ENCODE measurements at places on chromosomes 5 and 9.

DNA sequence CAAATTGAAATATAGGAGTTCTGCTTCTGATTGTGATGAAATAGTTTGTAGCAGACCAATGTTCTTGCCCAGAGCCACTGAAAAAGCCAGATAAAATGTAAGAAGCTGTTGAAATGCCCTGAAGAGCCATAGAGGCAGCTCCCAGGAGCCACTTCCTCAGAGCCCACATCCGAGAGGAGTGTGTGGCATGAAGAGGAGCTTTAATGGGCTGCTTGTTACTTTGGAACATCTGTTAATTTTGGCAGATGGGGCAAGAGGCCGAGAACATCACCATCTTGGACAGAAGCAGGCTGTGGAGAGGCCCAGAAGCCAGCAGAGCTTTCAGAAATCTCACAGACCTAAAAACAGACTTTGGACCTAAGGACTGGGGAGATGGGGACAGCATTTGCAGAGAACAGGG is 370.8 kb downstream of the GADD45G start:
- DNase-seq: no peak

GRCh38 chr9:125436613-125437443 is 175.2 kb downstream of the GAPVD1 start:
- no peak for DNase-seq

DNA sequence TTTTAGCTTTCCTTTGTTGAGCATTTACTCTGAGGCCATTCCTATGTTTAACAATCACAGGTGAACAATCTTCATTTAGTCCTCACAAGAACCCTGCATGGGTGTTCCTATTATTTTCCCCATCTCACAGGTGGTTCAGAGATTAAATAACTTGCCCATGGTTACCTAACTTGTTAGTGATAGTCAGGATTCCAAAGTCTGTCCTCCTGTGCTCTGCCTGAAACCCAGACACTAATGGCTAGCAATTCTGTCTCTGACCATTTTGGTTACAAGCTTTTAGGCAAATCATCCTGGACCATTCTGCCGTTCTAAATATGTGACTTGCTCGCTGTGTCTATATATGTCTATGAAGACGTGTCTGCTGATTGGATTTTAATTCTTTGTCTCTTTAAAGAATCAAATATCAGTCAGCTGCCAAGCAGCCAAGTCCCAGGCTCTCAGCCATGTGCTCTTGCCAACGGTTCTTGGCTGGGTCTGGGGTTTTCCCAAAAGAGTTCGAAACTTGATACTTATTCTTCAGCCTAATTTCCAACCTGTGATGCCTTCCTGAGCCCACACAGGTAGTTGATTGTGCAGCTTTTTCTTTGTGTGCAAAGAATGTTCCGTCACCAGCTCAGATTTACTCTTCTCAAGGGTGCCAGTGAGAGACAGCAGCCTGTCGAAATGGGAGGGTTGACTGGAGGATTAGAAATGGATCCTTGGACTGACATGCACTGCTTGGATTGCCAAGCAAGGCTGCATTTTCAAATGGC is 121.7 kb downstream of the NREP start:
- peak; percentile 42 for DNase-seq

DNA sequence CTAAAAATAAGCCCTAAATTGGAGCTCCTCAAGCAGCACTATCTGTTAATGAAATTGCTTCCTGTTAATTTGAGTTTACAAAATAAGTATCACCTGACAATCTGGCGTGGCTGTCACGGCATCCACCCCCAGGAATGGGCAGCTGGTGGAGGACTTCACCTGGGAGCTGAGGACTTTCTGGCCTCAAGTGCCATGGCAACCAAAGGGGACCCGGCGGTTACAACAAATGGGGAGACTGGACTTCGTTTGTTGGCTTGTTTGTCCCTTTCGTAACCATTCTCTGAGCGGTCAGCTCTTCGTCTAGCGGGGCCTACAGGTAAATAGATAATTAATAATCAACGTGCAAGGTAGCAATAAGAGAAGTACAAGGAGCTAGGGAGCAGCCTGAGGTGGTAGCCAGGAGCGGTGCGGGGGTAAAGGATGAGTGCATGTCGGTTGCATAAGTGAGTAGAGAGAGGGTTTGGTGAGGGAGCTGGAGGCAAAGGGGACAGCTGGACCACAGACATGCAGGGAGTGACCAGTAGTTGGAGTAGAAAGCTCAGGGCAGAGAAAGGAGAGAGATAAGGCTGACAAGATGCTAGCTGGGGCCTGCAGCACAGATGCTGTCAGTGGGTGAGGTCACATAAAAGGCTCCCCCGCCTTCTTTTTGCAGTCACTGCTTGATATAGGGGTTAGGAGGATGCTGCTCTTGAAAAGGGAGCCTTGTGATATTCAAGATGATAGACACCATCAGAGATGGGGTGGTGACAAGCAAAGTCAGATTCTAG is 62.5 kb downstream of the HSPA4 start:
- no peak for DNase-seq

DNA sequence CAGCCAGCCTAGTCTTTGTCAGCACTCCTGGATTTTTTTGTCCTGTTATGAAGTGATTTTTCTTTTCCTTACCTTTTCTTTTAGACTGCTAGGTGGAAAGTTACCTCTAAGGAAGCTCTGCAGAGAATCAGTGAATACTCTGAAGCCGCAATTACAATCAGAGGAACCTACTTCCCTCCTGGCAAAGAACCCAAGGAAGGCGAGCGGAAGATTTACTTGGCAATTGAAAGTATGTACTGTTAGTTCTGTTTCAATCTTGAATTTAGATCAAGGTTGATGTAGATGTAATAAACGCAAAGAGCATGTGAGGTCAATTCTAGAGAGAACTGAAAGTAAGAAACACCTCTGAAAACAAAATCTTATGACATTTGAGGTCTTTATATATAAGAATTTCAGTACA is 27.0 kb upstream of the C5orf24 start:
- no peak for DNase-seq

GRCh38 chr5:16528382-16529110 is 62.9 kb upstream of the ZNF622 start:
- DNase-seq: no peak

DNA sequence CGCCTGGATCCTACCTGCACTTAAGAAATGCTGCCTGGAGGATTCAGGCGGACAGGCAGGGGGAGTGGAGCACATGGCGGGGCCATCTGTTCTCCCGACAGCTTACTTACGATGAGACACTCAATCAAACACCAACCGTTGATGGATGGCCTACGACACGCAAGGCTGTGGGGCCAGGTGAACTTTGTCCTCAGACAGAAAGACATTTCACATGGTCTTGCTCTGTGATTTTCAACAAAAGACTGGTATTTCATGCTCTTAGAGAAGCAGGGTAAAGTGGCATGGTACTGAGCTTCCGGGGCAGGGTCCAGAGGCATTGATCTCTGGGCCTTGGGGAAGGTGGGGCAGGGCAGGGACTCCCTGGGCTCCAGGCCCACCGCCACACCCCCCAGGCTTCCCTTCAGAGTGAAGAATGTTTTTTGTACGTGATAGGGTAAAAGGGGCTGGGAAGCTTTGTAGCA is 9.1 kb upstream of the OLFM1 start:
- DNase-seq: no peak

GRCh38 chr5:11903121-11903613 is 1.1 kb downstream of the CTNND2 start:
- DNase-seq: no peak

- DNase-seq: no peak
These were observed 45.3 kb downstream of the STOM start for GRCh38 chr9:121324755-121325154.

DNA sequence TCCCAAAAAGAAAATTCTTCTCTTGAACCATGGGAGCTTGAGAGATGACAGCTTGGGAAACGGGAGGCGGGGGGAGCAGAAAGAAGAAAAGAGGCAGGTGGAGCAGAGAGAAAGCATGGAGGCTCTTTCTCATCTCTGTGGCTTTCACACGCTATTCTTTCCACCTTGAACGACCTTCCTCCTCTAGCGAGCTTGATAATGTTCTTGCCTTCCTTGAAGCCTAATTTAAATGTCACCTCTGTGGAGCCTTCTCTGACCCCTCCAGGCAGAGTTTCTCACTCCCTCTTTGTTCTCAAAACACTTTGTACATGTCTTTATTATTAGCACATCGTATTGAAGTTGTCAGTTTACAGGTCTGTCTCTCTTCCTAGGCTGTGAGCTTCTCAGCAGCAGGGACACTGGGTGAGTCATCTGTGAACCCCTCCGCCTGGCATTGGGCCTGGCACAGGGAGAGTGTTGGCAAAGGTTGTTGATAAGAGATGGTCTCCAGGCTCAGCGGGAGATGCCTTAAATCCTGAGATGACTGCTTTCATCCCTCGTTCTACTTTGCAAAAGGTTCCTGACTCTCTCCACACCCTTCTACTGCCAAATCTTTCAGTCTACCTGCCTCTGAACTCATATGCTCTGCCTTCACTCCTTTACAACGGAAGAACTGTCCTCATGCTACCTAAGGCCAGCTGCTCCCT is 14.1 kb upstream of the STRBP start:
- no peak for DNase-seq

GRCh38 chr5:174310243-174310642 is 264.7 kb downstream of the NSG2 start:
- no peak for DNase-seq

- peak; percentile 58 for DNase-seq
These were observed 56.7 kb downstream of the SGCD start for GRCh38 chr5:156383510-156384265.

DNA sequence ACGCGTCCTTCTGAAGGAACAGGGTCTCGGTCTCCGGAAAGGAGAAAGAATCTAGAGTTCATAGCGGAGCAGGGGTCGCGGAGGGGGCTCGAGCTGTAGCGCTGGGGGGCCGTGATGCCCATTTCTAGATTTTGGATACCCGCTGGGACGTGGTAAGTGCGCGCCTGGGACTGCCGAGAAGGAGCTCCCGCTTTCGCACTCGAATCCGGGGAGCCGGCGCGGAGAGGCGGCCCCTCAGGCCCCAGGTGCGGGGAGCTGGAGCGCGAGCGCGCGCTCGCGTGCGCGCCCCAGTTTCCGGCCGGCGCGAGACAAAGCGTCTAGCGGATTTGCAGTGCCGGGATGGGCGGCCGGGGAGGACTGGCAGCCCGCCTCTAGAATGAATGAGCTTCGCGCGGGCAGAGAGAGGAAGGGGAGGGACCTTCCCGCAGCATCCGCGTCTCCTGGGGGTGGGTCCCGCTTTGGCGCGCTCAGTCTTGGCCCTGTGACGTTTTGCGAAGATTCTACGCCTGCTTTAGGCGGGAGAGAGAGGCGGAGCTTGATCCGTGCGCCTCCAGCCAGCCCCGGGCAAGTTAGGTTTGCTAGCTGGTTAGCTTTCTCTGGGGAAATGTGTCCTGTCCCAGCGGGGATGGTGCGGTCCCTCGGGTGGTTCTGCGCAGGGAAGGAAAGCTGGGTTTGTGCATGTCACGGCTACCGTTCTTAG is 1.2 kb downstream of the LMNB1 start:
- peak; percentile 96 for DNase-seq

- no peak for DNase-seq
These were observed 261.3 kb downstream of the SGCD start for GRCh38 chr5:156588306-156588705.

DNA sequence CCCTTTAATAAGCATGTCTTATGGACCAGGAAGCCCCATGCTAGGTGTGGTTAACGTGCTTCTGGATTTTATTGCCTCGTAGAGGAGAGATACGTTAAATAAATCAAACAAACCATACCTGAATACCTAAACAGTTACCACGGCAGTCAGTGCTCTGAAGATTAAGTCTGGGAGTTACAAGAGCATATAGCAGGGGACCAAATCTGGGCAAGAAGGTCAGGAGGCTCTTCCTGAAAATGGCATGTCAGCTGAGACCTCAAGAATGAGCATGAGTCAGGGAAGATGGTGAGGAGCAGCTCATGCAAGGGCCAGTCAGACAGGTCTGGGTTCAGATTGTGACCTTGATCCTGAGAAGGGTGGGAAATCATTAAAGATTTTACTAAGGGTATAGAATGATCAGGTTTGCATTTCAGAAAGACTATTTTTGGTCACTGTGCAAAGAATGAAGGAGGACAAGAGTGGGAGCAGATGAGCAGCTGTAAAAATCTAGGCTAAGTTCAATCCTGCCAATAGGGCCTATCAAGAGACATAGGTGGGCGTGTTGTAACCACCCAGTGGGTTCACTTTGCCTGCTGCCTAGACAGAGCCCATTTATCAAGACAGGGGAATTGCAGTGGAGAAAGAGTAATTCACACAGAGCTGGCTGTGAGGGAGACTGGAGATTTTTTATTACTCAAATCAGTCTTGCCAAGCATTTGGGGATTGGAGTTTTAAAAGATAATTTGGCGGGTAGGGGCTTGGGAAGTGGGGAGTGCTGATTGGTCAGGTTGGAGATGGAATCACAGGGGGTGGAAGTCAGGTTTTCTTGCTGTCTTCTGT is 4.8 kb upstream of the ZNF366 start:
- DNase-seq: no peak

DNA sequence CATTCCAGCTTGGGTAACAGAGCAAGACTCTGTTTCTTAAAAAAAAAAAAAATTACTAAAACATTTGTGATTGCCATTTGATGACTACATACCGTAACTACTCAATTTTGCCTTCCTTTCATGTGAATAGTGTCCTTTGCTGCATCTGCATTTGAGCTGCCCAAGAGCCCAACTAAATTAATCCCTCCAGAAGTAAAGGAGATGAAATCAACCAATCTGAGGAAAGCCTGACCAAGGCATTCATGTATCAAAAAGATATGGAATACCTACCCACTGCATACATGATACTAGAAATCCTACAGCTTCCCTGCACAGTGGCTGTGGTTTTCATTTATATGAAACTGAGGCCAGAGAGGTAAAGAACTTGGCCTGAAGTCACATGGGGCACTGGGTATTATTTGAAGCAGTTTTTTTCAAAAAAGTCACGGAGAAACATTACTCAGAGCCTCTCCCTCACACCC is 177.5 kb downstream of the AOPEP start:
- DNase-seq: peak; percentile 85

DNA sequence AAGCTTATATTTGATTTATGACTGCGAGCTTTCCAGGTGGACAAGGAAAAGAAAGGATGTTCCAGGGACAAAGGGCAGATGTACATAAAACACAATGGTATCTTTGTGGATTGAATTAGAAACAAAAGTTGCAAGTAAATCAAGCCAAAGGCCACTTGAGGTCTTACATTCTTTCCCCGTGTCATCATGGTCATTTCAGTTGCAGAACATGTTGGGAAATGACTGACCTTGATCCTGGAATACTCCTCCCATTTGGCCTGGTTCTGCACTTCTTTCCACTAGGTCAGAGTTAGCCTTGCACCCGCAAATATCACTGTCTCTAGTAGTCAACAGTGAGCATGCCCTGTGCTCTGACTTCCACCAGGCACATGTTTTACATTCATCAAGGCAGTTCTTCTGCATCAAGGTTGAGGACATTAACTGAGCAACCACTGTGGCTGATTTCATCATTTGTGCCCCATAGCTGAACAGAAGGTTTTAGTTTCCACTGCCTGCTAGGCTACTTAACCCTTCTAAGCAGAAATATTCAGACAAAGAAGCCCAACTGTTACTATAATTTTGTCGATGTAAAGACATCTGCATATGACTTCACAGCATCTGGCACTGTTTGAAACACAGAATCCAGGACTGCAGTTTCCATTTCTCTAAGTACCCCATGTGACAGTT is 1161.7 kb upstream of the DMAC1 start:
- DNase-seq: peak; percentile 74

- no peak for DNase-seq
These were observed 59.1 kb upstream of the NIPAL4 start for GRCh38 chr5:157400741-157401495.

Measured in fibroblast of gingiva (primary cell).